ENCODE measurements at places on chromosomes 1 and 21. TPM values are rescaled to one million over a fixed set of nuclear protein-coding genes. Genes with fewer than 3 reads are reported as not detected.

DNA sequence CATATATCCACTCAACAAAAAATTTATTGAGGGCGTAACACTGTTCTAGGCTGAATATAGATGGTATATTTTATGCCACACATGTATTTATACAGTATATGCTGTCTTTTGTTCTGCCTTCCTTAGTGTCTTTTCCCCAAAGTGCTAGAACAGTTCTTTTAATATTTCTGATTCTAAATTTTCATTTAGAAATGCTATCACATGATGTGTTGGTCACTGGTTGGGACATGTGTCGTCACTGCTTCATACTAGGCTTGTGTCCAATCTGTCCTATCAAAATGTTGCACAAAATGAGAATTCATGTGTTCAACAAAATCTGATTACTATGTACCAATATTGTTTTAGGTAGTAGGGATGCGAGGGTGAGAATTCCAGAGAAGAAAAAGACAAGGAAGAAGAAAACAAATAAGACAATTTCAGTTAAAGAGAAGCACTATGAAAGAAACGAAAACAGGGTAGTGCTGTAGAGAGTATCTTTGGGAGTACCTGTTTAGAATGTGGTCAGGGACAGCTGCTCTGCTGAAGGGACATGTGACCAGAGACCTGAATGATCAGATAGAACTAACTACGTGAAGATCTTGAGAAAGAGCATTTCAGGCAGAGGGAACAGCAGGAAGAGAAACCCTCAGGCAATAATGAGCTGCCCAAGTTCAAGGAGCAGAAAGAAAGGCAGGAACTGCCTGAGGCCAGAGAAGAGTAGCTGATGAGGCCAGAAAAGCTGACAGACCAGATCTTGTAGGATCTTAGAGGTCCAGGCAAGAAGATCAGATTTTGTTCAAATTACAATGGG, 1.3 kb downstream of the KMO start:
- no peak for DNase-seq
- H3K4me1 ChIP-seq: no peaks in the 10 kb centered on the region
- no peak overlapping the region for H3K4me3 ChIP-seq
- no peak overlapping the region for H3K27ac ChIP-seq
- H3K36me3 ChIP-seq: no peaks in the 10 kb centered on the region

DNA sequence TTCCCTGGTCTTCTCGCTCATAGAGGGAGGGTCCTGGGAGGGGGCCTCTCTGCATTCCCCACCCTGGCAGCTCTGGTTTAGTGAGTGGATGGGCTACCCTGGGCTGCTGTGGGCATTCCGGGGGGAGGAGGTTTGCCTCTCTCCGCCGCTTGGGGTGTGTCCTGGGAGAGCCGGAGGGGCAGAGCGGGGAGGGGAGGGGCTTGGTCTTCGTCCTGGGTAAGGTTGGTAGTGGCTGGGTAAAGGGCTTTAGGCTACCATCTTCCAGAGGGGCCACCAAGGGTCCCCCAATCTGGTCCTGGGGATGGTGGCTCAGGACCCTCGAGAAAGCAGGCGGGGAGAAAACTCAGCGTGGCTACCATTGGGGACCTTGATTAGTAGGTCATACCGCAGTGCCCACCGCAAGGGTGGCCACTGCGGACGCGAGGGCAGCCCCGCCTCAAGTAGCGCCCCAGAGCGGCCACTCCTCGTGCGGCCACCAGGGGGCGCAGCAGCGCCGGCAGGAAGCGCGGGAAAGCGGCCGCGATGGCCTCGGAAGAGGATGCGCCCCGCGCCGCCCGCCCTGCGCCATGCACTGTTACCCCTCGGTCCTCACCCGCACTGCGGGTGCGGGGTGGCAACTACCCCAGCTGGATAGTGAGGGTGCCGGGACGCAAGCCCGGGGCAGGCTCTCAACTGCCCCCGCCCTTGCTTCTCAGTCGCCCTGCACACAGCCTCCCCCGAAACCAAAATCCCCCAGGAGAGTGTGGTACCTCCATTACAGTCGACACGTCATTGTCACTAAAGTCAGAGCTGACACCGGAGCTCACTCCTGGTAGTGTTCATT, 44.1 kb upstream of the SLC25A33 start:
- H3K27me3 ChIP-seq: no peaks in the 10 kb centered on the region
- no peak overlapping the region for H3K27ac ChIP-seq
- H3K4me1 ChIP-seq: no peaks in the 10 kb centered on the region
- no peaks in the 10 kb centered on the region for H3K36me3 ChIP-seq

DNA sequence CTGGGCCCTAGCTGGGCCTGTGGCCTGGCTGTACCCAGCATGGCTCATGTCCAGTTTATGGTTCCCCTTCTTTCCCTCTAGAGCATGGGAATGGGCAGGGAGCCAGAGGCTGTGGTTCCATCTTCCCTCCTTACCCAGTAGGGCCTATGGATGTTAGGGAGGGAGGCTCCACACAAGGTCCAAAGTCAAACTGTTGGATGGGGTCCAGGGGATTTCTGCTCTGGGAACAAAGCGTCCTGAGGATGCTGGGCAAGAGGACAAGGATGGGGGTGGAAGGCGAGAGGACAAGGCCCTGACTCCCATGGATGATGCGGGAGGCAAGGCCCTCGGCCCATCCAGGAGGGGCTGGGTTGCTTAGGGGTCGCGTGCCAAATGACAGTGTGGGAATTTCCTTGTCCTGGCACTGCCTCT, 17.3 kb downstream of the CSF1 start:
- no peaks in the 10 kb centered on the region for H3K27me3 ChIP-seq
- peaks cover 11% of the 10 kb centered on the region for H3K36me3 ChIP-seq
- H3K27ac ChIP-seq: peak overlapping the region; percentile 68
- H3K4me1 ChIP-seq: peaks cover 7% of the 10 kb centered on the region
- peak; percentile 56 for DNase-seq
- no peak overlapping the region for H3K4me3 ChIP-seq

DNA sequence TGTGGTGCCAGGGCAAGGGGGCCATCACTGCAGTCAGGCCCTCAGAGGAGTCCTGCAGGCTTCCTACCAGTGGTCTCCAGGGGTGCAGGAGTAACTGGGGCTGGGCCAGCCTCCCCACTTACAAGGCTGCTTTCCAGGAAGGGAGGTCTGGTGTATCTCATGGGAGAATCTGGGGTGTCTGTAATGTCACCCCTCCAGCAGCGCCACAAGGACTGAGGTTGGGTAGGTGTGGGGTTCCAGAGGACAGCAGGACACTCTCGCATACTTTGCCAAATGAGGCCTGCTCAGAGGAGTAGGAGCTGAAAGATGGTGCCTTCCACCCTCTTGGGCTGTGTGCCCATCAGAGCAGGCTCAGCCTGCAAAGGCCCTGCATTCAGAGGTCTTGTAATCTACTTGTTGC, 46.9 kb downstream of the TNNT2 start:
- no peaks in the 10 kb centered on the region for H3K27me3 ChIP-seq
- no peak overlapping the region for H3K4me3 ChIP-seq
- DNase-seq: no peak
- H3K27ac ChIP-seq: no peak overlapping the region
- H3K4me1 ChIP-seq: no peaks in the 10 kb centered on the region

- no peak for DNase-seq
- no peaks in the 10 kb centered on the region for H3K36me3 ChIP-seq
- H3K4me3 ChIP-seq: no peak overlapping the region
- no peaks in the 10 kb centered on the region for H3K4me1 ChIP-seq
- H3K27me3 ChIP-seq: no peaks in the 10 kb centered on the region
These were observed 28.4 kb upstream of the TMEM52 start for GRCh38 chr1:1947493-1947892.

DNA sequence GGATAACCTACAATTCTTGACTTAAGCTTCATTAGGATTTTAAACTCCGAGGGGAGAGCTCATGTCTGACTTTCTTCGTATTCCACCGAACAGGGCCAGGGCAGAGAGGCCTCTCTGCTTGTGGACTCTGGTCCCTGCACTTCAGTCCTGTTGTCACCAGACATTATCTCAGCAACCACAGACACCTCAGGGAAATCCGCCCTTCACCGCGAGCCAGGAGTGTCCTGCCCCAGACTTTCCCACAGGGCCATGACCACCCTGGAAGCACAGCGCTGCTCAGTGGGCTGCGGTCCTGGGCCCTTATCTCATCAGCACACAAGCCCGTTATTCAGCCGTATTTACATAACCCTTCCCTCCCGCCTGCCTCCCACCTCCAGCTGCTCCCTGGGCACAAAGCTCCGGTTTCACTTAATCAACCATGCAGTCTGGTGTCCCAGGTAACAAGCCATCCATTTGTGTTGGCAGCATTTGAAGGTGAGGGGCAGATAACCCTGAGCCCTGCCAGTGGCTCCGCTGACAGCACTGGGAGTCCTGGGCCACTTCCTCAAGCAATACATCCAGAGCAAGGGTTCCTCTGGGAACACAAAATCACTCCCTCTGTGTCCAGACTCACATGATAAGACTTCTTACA, 122.8 kb upstream of the RAB4A start:
- DNase-seq: no peak
- H3K27ac ChIP-seq: no peak overlapping the region
- H3K27me3 ChIP-seq: no peaks in the 10 kb centered on the region
- no peaks in the 10 kb centered on the region for H3K4me1 ChIP-seq
- H3K36me3 ChIP-seq: no peaks in the 10 kb centered on the region

DNA sequence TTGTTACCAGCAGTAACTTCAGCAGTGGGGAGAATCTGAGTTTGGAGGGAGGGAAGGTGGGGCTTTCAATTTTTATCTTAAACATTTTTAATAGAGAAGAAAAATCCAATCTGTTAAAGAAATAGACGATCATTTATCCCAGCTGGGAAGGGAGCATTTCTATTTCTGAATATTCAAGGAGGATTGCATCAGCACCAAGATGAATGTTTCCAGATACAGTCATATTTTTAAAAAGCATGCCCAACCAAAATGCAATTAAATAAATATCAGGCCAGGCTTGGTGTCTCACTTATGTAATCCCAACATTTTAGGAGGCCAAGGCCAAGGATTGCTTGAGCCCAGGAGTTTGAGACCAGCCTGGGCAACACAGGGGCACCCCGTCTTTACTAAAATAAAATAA, 1.7 kb upstream of the ATP1A4 start:
- no peaks in the 10 kb centered on the region for H3K36me3 ChIP-seq
- H3K27ac ChIP-seq: no peak overlapping the region
- H3K4me3 ChIP-seq: no peak overlapping the region
- H3K27me3 ChIP-seq: no peaks in the 10 kb centered on the region
- DNase-seq: no peak

- H3K27ac ChIP-seq: peak overlapping the region; percentile 30
- H3K27me3 ChIP-seq: no peaks in the 10 kb centered on the region
- no peaks in the 10 kb centered on the region for H3K4me1 ChIP-seq
- H3K4me3 ChIP-seq: no peak overlapping the region
- DNase-seq: no peak
- H3K36me3 ChIP-seq: no peaks in the 10 kb centered on the region
These were observed 387.5 kb downstream of the USP25 start for GRCh38 chr21:16117331-16117730.

DNA sequence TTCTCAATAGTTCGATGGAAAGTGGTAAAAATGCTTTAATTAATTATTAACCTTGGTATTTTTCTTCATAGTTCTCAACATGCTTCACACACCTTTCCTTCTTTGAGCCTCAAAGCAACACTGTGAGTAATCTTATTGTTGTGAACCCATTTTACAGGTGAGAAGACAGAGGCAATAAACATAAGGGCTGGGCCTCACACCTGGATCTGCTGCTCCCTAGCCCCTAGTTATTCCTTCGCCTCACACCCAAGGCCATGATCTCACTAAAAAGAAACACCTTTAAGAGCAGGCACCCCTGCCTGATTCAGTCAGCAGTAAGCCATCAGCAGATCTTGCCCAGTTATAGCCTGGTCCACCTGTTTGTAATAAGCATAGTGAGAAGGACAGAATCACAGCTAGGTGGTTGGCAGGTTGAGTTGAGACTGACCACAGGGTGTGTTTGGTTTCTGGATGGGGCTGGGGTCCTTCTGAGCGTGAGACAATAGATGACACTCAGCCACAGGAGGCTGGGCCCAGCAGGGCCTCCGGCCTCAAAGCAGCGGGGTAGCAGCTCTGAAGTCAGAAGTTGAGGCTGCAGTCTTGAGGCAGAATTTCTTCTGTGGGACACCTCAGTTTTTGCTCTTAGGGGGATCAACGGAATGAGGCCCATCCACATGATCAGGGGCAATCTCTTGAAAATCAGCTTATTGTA, 203.9 kb downstream of the RHOU start:
- no peak overlapping the region for H3K4me3 ChIP-seq
- no peaks in the 10 kb centered on the region for H3K27me3 ChIP-seq
- no peak overlapping the region for H3K27ac ChIP-seq
- DNase-seq: no peak

DNA sequence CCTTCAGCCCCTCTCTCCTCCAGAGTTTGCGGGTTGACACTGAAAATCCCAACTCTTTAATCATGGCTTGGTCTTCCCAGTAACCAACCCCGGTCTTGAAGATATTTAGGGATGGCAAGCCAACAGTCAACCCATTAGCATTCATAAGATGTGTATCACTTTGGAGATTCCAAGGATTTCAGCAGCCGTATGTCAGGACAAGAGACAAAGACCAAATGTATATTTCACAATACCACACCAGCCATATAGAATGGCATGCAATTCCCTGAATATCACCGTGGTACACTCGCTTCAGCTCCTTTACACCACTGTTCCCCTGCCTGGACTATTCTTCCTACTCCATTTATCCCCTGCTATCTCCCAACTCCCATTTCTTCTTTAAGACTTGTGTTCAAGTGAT, 109.2 kb downstream of the CSMD2 start:
- H3K4me1 ChIP-seq: no peaks in the 10 kb centered on the region
- no peak overlapping the region for H3K4me3 ChIP-seq

DNA sequence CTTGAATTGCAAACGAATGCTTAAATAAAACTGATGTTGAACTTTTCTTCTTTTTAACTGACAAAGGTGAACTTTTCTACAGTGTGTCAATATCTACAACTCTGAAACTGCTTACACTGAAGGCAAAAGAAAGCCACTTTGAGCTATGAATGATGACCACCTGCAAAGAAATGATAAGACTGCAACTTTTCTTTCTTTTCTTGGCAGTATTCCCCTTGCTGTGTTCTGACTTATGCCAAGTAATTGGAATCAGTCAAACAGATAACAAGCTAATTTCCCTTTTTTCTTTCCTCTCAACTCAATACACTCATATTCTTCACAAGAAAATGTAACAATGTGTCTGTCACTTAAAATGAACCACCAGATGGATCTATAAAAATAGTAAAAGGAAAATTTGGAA, 588.1 kb upstream of the BRINP3 start:
- no peak for DNase-seq
- no peaks in the 10 kb centered on the region for H3K4me1 ChIP-seq
- H3K36me3 ChIP-seq: no peaks in the 10 kb centered on the region
- H3K4me3 ChIP-seq: no peak overlapping the region
- H3K27me3 ChIP-seq: no peaks in the 10 kb centered on the region

- H3K27me3 ChIP-seq: no peaks in the 10 kb centered on the region
- no peak overlapping the region for H3K4me3 ChIP-seq
- peaks cover 6% of the 10 kb centered on the region for H3K4me1 ChIP-seq
- no peak for DNase-seq
- H3K36me3 ChIP-seq: no peaks in the 10 kb centered on the region
These were observed 96.0 kb upstream of the COL6A1 start for GRCh38 chr21:45885597-45885929.

The TNFSF18 gene
- not detected for total RNA-seq

The SERINC2 gene
- 110 TPM for total RNA-seq

The GJA8 gene
- not detected for total RNA-seq

The FCRLA gene
- not detected for total RNA-seq

The GFI1 gene
- total RNA-seq: 0.32 TPM

The LCE3B gene
- not detected for total RNA-seq

Measured in prostate gland (tissue), 2 donors.